ENCODE measurements at places on chromosomes 5 and 9. TPM values are rescaled to one million over a fixed set of nuclear protein-coding genes. Genes with fewer than 3 reads are reported as not detected.

DNA sequence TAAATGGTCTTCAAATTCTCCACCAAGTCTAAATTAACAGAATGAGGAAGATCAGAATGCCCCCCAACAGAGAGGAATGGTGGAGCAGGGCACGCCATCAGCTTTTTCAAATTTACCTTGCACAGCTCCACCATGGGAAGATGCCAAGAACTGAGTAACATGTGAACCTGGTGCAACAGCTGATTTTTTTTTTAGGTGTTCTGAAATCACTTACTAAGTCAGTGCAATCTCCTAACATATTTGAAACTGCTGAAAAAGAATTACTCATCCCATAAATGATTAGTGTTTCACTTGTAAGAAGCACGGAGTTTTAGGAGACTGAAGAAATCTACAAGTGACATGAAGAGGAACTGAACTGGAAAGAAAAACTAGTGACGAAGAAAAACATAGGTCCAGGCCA, 5.1 kb downstream of the TMEM245 start:
- no peak for DNase-seq

DNA sequence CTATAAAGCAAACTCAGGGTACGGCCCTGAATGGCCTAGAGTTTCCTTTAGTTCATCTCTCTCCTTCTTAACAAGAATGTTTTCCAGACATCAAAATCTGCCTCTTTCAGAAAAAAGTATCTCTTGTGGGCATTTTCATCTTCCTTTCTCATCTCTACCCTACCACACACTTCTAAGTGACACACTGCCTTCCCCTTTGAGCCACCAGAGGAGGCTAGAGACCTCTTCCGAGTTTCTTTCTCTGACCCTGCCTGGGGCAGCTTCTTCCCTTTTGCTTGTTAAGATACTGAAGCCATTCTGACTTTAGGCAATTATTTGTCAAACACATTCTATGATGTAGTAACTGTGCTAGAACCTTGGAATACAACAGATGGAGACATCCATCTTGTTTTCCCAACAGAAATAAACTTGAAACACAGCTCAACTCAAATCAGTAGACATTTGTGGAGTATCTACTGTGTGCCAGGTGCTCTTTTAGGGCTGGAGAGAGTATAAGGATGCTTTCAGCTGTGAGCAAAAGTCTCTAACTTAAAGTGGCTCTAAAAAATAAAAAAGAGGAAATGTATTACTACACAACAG, 8.6 kb upstream of the SV2C start:
- DNase-seq = no peak

NR6A1 gene
- 237 TPM for total RNA-seq

GRCh38 chr9:8845808-8846207, 1046.2 kb upstream of the DMAC1 start:
- DNase-seq = no peak

TXNDC8 gene
- not detected for total RNA-seq

Data from H1 (cell line).